ENCODE measurements at places on chromosomes 3 and 15.

DNA sequence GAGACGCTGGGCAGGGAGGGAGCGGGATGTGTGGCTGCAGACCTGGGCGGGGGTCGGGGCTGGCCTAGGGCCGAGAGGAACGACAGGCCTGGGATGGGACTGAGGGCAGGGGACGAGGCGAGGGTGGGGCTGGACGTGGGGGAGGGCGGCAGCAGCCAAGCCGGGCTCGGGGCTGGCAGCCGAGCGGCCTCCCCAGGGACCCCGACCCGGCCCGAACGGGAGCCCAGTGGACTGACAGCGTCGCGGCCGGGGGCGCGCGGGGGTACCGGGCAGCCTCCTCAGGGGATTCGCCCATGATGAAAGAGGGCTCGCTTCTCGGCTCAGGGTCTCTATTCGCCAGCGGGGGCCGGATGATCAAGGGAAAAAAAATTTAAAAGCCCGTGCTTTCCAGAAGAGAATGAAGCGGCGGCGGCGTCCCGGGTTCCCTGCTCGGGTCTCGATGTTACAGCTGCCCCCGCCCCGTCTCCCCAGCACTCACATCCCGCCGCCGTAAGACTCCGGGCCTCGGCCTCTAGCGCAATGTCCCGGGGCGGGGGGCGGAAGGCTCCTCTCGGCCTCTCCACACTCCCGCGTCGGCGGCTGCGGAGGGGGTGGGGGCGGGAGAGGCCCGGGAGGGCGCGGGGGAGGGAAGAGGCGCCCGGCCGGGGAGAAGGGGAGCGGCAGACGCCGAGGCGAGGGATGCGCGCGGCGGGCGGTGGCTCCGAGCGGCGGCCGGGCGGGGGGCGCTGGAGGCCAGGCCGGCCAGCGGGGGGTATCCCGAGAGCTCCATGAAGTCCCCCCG, 4.3 kb downstream of the PTH1R start:
- no peak for DNase-seq

- no peak for DNase-seq
Observed at GRCh38 chr15:40684381-40684780, 10.6 kb upstream of the RAD51 start.

GRCh38 chr3:53862241-53862640, 15.9 kb downstream of the IL17RB start:
- no peak for DNase-seq

- DNase-seq: no peak
Observed at GRCh38 chr3:56321383-56321782, 146.9 kb downstream of the ERC2 start.

DNA sequence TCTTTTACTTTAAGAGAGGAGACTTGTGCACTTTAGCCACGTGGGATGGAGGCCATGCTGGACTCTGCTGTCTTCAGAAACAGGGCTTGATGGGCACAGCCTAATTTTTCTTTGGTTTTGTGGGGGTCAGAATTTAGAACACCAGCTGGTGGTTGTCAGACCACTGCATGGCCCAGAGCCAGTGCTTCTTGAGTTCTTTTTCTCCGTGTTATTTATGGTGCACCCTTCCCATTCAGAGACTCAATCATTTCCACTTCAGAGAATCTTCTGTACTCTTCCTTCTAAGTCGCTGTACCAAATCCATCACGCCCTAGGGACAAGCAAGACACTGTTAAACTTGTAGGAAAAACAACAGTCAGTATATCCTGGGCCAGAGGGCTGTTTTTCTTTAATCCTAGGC, 20.1 kb downstream of the PRR23A start:
- DNase-seq: no peak

Data from GM20000 (cell line).